ENCODE measurements at places on chromosomes 5 and 9.

DNA sequence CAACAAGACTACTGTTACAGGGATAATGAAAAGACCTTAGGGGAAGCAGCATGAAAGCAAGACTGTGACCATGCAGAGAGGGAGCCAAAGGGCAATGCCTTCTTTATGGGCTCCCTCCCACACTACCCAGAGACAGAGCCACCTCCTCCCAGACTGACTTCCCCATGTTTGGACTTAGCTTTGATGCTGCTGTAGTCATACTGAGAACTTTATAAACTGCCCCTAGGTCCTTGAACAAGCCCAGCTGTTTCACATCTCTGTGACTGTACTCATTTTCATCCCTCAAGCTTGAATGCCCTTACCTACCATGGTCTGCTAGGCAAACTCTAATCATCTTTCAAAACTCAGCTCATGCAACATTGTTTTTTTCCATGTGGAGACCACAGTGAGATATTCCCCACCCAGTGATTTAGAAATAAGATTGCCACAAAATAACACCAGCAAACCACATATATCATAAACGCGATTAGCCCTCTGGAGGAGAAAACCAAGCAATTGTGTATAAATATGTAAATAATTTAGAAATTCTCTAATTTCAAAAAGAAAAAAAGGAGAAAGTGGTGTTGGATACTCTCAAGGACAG is 23.4 kb upstream of the FAM169A start:
- no peak for DNase-seq

- no peak for DNase-seq
Measured at GRCh38 chr9:113954591-113954990, 78.5 kb downstream of the ZNF618 start.

DNA sequence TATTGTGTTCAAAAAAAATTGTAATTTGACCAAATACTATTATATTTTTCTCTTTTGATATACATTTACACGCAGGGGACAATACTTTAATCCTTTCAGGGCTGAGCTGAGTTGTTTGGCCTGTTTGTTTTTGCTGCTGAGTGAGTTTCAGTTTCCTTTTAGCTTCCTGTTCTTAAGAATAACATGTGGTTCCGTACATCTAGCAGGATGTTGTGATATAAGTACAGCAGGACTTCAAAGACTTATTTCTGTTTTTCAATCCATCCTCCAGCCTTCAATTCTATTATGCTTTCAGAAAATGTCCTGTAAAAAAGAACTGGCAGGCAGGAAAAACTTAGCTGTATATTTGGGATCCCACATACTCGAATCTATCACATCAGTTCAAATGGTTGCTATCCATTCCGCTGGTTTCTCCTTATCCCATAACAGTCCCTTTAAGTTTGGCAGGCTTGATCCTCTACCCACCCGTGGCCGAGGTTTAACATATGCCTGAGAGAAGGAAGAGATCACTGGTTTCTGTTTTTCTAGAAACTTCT is 1037.3 kb upstream of the ACO1 start:
- DNase-seq = no peak

DNA sequence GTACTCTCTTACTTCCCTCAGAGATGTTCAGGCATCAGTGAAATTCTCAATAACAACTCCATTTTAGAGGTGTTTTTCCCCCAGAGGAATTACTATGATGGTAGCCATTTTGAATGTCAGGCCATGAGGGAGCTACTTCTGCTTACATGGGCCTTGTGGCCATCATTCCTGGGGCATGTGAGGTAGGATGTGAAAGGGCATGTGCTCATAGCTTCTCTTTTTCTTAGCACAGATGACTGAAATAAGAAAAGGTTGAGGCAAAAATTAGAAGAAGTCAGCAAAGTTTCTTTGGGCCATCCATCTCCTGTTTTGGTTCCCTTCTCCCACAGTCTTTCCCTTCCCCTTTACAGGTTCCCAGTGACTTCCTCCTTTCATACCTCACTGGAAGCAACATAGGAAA is 68.8 kb downstream of the FEM1C start:
- DNase-seq = no peak

DNA sequence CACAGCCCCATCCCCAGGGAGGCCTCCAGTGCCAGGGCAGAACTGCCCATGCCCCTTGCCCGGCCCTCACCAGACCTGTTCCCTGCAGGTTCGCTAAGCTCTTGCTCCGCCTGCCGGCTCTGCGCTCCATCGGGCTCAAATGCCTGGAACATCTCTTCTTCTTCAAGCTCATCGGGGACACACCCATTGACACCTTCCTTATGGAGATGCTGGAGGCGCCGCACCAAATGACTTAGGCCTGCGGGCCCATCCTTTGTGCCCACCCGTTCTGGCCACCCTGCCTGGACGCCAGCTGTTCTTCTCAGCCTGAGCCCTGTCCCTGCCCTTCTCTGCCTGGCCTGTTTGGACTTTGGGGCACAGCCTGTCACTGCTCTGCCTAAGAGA is 110.1 kb downstream of the RXRA start:
- DNase-seq = no peak

DNA sequence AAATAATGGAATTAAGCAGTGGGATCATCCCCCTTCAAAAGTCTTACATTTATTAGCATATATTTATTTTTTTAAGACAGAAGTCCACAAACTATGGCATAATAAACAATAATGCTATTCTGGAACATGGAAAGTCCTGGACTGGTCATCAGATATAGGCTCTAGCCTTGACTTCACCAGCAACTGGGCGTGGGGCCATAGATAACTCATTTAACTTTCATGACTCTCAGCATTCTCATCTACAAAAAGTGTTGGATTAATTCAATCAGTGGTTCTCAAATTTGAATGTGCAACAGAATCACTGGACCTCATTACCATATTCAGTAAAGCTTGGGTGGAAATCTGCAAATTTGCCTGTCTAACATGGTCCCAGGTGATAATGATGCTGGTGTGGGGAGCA is 253.8 kb downstream of the FBXL7 start:
- no peak for DNase-seq

- no peak for DNase-seq
Measured at GRCh38 chr9:34589636-34590380, at the start of gene CNTFR. Gene CNTFR, minus strand, starts transcription at chr9:34589724. Its CDS starts 20,743 bp downstream, at chr9:34568981.

GRCh38 chr9:89637787-89638186 is 33.0 kb downstream of the GADD45G start:
- DNase-seq = no peak

DNA sequence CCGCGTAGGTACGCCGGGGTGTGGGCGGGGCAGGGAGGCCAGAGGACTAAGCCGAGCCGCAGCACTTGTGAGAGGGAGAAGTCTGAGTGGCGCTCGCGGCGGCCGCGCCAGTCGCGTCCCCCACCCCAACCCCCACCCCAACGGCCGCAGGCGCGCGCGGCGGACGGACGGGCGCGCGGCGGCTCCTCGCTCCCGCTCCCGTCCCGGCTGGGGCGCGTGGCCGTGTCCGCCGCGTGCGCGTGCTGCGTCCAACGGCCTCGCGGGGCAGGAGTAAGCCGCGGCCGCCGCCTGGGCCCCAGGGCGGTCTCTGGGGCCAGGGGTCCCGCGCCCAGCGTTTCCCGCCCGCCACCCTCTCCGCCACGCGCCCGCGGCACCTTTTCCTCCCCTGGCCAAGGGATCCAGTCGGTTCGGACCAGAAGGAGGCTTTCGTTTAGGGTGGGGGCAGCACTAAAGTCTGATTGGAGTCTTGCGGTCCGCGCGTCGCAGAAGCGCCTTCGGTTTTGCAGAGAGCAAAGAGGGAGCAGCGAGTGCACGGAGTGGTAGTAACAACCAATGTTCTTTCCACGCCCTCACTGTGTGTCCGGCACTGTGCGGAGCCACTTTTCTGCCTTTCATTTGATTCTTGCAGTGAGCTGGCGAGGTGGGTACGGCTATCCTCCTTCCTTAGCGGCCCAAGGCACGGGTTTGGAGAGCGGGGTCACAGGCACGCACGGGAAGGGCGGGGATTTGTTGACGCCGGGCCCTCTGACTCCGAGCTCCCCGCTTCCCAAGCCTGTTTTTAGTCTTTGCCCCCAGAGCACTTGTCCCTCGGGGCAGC is 483 bp downstream of the G3BP1 start:
- DNase-seq = no peak

GRCh38 chr5:100772548-100772947 is 130.5 kb downstream of the ST8SIA4 start:
- no peak for DNase-seq

Data from iPS DF 6.9 (cell line).